ENCODE measurements at places on chromosomes 11 and 22. TPM values are rescaled to one million over a fixed set of nuclear protein-coding genes. Genes with fewer than 3 reads are reported as not detected.

- no peaks in the 10 kb centered on the region for H3K27me3 ChIP-seq
- DNase-seq, result no peak
- peaks cover 48% of the 10 kb centered on the region for H3K4me1 ChIP-seq
- no peaks in the 10 kb centered on the region for H3K36me3 ChIP-seq
- H3K4me3 ChIP-seq, result no peak overlapping the region
Observed at GRCh38 chr11:114148013-114148382, 88.5 kb downstream of the ZBTB16 start.

DNA sequence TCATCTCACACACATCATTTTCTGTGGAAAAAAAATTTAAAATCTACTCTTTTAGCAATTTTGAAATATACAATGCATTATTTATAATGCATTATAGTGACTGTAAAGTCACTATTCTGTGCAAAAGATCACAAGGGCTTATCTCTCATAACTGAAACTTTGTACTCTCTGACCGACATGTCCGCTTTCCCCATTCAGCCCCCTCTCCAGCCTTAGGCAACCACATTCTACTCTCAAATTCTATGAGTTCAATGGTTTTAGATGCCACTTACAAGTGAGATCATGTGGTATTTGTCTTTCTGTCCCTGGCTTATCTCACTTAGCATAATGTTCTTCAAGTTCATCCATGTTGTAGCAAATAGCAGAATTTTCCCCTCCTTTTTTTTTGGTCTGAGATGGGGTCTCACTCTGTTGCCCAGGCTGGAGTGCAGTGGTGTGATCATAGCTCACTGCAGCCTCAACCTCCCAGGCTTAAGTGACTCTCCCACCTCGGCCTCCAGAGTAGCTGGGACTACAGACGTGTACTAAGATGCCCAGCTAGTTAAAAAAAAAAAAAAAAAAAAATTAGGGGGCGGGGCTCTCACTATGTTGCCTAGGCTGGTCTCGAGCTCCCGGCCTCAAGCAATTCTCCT, 44.5 kb downstream of the SYN3 start:
- no peaks in the 10 kb centered on the region for H3K36me3 ChIP-seq
- DNase-seq, result no peak
- H3K4me3 ChIP-seq, result no peak overlapping the region
- no peaks in the 10 kb centered on the region for H3K27me3 ChIP-seq

DNA sequence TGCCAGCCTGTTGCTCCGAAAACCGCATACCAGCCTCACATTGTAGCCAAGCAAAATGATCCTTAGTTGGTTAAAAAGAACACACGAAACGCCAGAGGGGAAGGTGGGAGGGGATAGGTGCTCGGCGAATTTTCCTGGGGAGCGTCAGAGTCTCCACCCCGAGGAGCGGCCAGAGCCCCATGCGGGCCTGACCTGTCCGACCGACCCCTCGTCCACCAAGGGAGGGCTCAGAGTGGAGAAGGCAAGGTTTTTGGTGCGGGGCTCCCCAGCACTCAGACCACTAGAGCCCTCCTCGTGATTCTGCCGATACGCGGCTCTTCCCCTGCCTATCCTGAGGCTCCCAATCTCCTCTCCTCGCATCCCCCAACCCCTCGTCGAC, 39.6 kb downstream of the DIXDC1 start:
- DNase-seq, result no peak
- H3K36me3 ChIP-seq, result no peaks in the 10 kb centered on the region
- H3K27ac ChIP-seq, result no peak overlapping the region
- H3K4me3 ChIP-seq, result peak overlapping the region; percentile 82
- peaks cover 34% of the 10 kb centered on the region for H3K4me1 ChIP-seq

Gene EMID1
- 9.0 TPM for total RNA-seq
